ENCODE measurements at places on chromosomes 2 and 18.

DNA sequence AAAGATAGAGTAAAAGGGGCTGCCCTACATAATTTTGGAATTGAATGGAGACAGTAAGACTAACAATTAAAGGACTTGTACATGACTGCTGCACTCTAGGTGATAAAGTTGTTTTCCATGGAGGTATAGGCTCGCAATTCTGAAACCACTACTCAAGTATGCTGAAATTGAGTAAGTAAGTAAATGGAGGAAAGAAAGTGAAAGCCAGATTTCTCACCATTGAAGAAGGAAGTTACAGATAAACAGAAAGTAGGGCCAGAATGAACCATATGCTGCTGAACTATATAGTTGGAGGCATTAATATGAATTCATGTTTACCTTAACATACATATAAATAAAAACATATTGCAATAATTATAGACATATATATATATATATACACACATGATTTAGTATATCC is 225.7 kb upstream of the ST6GAL2 start:
- DNase-seq, result no peak

DNA sequence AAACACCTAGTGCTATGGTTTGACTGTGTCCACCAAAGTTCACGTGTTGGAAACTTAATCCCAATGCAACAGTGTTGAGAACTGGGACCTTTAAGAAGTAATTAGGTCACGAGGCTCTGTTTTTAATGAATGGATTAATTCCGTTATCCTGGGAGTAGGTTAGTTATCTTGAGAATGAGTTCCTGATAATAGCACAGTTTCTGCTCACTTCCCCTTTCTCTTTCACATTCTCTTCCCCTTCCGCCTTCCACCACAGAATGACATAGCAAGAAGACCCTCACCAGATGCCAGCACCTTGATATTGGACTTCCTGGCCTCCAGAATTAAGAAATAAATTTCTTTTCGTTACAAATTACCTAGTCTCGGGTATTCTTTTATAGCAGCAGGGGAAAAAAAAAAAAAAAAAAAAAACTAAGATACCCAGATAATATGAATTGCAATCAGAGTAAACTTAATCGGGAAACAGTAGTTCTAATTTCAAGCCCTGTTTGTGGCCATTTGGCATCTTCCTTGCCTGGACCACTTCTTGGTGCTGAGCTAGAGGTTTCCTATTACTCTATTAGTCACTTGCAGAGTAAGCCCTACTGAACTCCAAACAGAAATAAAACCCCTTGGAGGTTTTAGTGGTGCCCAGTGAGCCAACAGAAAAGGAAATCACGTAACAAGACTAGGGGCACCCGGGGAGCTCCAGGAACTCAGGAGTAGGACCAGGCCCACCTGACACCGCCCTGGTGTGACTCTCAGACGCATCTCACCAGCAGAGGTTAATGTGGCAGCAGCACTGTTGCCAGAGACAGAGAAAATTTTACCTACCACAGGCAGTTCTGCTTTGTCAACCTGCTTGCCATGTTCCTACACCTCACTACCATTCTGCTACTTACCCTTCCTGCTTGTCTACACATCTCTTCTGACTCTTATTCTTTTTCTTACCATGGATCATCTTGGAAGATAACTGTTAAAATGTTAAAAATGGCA is 147.6 kb upstream of the CAB39 start:
- DNase-seq, result no peak

- no peak for DNase-seq
These were observed 9.8 kb upstream of the SAP130 start for GRCh38 chr2:128037649-128038048.

DNA sequence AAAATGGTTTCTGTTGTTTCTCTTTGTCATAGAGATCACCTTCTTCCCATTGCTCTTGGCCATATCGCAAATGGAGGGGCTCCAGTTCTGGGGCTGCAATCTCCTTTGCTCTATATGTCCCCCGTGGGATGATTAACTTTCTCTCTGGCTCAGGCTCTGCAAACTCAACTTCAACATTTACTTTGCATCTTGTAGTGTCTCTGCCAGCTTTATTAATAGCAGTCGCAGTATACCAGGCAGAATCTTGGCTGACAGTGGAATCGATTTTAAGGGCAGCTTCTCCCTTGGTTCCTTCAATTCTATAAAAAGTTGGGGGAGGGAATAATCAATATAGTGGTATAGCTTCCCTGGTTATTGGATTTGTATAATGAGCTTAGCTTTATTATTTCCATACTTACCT is 30.5 kb downstream of the TTN start:
- DNase-seq, result no peak

DNA sequence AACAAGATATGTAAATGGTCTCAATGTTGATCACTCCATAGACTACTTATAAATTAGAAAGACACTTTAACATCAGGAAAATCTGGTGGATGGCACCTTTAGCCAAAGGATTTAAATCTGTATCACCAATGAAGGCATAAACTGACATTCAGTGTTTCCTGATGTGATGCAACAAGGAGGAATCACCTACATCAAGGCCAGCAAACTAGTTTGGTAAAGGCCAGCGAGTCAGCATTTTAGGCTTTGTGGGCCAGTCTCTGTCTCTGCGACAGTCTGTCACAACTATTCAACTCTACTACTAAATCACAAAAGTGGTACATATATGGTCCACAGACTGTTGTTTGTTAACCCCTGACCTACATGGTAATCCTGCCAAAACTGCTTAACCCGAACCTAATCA is 33.3 kb downstream of the C2orf76 start:
- DNase-seq, result no peak

GRCh38 chr2:115369400-115369799 is 927.0 kb downstream of the DPP10 start:
- no peak for DNase-seq

GRCh38 chr18:44842588-44843412 is 162.1 kb downstream of the SETBP1 start:
- no peak for DNase-seq

- DNase-seq, result no peak
These were observed 350.5 kb upstream of the ETAA1 start for GRCh38 chr2:67046591-67046990.

GRCh38 chr2:119746836-119747686 is 12.7 kb upstream of the PTPN4 start:
- DNase-seq, result no peak

- peak; percentile 18 for DNase-seq
These were observed 65.9 kb upstream of the ITM2C start for GRCh38 chr2:230798769-230799399.

- DNase-seq, result no peak
These were observed 86.3 kb upstream of the FSHR start for GRCh38 chr2:49240608-49241007.

- no peak for DNase-seq
These were observed 28.5 kb upstream of the DARS1 start for GRCh38 chr2:136013955-136014354.

- no peak for DNase-seq
These were observed 168.0 kb downstream of the BCL2 start for GRCh38 chr18:63151539-63151938.

DNA sequence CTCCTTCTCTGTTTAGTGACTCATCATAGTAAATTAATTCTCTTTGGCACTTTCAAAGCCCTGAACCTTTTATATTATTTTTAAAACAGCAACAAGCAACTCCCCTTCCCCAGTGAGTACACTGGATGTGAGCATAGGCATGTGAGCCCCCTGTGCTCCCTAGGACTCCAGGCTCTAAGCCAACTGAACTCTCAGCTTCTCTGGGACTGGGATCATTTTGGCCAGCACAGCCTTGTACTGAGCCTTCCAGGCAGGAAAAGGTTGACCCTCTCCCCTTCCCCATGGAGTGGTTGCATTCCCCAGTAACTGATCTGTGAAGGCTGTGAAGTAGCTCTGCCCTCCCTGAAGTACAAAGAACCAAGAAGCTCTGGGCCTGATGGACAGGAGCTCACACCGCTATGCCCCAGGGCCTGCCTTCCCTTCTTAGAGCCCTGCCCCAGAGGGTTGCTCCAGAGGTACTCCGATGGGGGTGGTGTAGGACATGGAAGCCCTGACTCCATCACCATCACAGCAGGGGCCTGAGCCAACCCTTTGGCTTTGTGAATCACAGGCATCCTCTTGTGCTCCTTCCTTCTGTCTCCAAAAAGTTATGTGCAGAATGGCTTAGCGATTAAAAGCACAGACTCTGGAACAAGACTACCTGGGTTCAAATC is 57.8 kb downstream of the ADD2 start:
- no peak for DNase-seq

- no peak for DNase-seq
These were observed 105.1 kb downstream of the TTC27 start for GRCh38 chr2:32732912-32733472.

DNA sequence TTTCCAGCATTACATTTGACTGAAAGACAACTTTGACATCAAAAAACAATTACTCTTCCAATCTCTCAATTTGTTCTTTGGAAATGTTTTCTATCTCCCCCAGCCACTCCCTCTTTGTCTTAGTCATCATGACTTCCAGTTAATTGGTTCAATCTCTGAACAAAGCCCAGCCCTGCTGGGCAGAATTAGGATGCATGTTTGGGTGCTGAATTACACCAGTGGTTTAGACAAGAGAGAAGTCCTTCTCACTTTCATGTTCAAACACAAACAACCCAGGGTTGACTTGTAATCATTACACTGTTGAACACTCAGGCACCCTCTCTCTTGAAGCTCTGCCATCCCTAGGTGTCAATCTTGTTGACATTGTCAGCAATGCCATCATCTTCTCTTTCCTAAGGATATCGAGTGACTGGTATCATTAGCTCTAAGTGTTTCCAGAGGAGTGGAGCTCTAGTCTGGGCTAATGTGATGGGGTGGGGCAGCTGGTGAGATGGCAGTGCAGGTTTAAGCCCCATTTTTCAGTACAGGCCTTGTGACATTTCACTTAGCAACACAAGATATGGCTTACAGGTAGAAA is 90.8 kb upstream of the MEIS1 start:
- no peak for DNase-seq

DNA sequence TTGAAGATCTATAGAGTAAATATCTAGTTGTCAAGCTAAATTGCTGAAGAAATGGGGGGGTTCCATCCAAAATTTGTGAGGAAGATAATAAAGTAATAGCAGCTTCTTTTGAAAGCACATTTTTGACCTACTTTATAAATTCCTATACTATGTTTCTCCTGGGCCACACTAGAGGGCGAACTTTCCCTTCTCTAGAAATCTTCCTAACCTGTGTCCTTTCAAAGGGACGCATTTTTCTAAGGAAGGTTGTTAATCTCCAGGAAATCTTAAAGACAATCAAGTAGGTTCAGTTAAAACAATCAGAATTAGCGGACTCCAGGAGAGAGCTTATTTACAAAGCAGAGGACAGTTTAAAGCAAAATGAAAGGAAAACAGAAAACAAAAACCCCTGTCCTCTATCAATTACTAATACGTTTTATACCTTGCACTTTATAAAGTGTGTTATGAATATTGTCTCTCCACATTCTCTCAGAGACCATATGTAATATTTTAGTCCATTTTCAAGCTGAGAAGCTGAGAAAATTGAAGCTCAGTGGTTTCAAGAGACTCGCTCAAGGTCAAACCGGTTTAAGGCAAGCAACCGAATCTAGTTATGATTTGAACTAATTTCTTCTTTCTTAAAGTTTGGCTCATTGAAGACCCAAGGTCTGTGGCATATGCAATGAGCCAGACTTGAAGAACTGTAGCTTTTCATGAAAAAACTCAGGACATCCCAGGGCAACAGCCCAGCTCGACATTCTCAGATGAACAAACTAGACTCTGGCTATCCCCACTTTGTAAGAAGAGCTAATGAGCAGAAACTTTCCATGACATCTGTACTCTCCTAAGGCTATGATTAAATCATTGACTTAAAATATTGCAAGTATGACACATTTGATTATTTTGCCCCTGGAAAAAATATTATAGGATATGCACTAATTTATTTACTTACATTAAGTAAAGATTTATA is 273.6 kb downstream of the PAX3 start:
- no peak for DNase-seq

GRCh38 chr2:81984969-81985637 is 1680.6 kb upstream of the LRRTM1 start:
- no peak for DNase-seq

- DNase-seq, result no peak
These were observed 455.4 kb upstream of the HNMT start for GRCh38 chr2:137508739-137509384.

- DNase-seq, result no peak
These were observed 130.2 kb downstream of the DNAH6 start for GRCh38 chr2:84646514-84646913.

- no peak for DNase-seq
These were observed 19.7 kb upstream of the ARHGAP25 start for GRCh38 chr2:68714866-68715265.

- DNase-seq, result no peak
These were observed 387.0 kb downstream of the MTX2 start for GRCh38 chr2:176656038-176656775.

DNA sequence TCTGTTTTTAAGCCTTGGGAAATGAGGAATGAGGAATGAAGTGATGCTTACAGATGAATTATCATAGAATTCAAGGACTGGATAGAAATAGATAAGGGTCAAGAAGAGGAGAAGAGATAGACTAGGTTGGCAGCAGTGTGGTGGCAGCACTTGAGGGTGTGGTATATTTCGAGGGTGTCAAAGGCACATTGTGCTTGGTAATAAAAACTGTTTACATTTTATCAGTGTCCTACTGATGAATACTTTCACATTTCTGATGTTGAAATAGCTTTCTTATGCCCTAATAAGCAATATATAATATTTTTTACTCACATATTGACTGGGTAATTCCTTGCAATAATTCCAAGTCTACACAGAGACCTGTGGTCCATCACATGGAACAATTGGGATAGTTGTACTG is 3.4 kb downstream of the TFPI start:
- no peak for DNase-seq

- DNase-seq, result no peak
These were observed 72.3 kb upstream of the SNTG2 start for GRCh38 chr2:878245-878930.

DNA sequence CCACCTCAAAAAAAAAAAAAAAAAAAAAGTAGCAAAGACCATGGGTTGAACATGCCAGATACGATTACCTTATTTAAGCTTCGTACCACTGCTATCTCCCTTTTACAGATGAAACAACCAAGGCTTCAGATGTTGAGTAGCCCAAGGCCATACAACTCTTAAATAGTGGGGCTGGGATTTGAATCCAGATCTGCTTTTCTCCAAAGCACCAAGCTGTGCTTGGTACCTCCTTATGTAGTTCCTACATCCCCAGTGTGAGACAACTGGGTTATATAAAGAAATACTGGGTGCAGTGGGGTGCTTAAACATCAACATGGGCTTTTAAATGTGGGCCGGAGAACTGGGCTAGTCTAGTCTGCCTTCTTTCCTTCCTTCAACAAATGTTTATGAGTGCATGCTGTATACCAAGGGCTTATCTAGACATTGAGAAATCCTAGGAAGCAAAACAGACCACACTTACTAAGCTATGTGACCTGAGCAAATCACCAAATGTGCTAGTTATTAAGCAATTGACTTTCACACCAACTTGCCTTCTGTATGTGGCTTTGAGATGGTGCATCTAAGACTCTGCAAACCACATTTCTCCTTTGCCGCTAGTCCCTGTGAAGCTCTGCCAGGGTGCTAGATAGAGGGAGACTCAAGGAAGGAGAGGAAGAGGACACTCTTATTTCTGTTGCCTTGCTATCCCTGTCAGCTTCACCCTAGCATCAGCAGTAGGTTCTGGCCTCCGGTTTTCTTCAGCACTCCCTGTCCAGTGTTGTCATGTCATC is 206.8 kb upstream of the FBXO11 start:
- DNase-seq, result no peak

Measured in T follicular helper cell (primary cell).